Caki2 (cell line): ENCODE measurements at places on chromosomes 1 and 21. TPM values are rescaled to one million over a fixed set of nuclear protein-coding genes. Genes with fewer than 3 reads are reported as not detected.

APCS gene
- total RNA-seq: not detected in 2 replicates

- no peak for DNase-seq
These were observed 746 bp downstream of the MACF1 start for GRCh38 chr1:39205102-39205780.

ROR1 gene
- total RNA-seq: 0.41 and 3.4 TPM in 2 replicates

TUFT1 gene
- total RNA-seq: 4.2 and 5.8 TPM in 2 replicates

- DNase-seq: no peak
These were observed 35.3 kb upstream of the POFUT2 start for GRCh38 chr21:45322960-45323461.

- DNase-seq: no peak
These were observed 47.3 kb downstream of the GPR161 start for GRCh38 chr1:168089326-168089978.

DNA sequence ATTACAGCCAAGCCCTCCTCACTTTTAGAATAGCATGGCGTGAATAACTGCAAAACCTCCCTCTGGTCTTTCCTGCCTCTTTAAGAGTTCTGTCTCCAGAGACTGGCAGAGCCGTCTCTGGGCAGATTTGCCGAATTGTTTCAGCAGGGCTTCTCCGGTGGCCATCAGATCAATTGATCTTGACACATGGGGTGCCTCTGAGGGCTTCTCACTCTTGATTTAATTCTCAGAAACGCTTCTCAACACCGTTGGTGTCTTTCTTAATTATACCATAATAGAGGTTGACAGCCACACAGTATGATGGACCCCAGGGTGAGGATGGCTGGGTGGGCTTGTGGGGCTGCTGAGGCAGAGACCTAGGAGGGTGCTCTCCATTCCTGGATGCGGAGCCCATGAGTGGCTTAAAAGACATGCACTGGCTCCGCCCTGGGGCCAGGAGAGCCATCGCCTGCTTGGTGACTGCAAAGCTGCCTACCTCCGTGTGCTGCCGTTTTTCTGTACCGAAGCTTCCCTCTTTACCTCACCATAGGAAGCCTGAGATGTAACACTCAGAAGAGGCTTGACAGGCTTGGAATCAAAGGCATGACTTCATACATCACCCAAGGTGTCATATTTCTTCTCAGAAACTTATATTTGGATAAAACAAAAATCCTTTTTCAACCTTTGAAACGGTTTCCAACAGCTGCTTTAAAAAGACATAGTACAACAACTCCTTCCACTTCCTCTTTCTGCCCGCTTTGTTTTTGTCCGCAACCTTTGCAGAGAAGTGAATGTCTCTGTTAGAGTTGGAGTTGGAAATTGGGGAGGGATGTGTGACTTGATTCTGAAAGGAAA lies 82.9 kb downstream of the GALNT2 start:
- DNase-seq: no peak

DNA sequence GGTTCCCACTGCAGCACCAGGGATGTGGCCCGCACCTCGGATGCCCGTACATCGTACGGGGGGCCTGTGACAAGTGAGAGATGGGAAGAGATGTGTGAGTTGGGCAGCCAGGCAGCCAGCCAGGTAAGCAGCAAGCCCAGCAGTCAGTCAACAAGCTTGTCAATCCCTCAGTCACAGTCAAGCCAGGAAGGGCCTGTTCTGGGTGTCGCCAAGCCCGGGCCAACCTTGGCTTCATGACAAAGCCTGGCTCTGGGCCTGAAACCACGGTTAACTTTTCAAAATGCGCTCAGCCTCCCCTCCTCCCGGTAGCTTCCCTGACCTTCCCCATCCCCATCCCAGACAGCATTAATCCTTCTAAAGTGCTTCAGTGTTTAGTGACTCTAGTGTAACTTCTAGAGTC lies 31.8 kb downstream of the MYOM3 start:
- DNase-seq: no peak

IL19 gene
- total RNA-seq: not detected in 2 replicates

EDN2 gene
- total RNA-seq: 6.1 and 8.9 TPM in 2 replicates

GRCh38 chr1:21721295-21721985 lies 52.3 kb upstream of the RAP1GAP start:
- DNase-seq: peak; percentile 38

- DNase-seq: no peak
These were observed 33.5 kb downstream of the GPR137B start for GRCh38 chr1:236175642-236176336.

GRCh38 chr1:184860985-184861754 lies 106.5 kb upstream of the EDEM3 start:
- DNase-seq: no peak

GRCh38 chr1:11770011-11770410 lies 8.0 kb downstream of the C1orf167 start:
- no peak for DNase-seq

- no peak for DNase-seq
These were observed 114.4 kb upstream of the ZC3H12A start for GRCh38 chr1:37360011-37360410.

DNA sequence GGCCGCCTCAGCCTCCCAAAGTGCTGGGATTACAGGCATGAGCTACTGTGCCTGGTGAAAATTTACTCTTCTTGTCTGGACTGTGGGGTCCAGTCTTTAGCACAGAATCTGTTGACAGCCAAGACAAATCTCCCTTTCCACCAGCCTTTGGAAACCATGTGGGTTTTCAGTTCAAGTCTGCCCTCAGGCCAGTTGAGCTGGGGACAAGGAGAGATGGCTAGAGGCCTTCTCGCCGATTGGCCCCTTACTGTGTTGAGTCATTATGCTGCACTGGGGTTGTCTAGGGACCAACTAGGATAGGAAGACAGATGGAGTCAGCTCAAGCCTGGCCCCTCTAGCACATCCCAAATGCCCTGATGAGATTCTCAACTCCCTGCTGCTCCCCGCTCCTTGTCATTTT lies 8.6 kb upstream of the NKAIN1 start:
- DNase-seq: no peak

LCE3E gene
- total RNA-seq: not detected in 2 replicates

DNA sequence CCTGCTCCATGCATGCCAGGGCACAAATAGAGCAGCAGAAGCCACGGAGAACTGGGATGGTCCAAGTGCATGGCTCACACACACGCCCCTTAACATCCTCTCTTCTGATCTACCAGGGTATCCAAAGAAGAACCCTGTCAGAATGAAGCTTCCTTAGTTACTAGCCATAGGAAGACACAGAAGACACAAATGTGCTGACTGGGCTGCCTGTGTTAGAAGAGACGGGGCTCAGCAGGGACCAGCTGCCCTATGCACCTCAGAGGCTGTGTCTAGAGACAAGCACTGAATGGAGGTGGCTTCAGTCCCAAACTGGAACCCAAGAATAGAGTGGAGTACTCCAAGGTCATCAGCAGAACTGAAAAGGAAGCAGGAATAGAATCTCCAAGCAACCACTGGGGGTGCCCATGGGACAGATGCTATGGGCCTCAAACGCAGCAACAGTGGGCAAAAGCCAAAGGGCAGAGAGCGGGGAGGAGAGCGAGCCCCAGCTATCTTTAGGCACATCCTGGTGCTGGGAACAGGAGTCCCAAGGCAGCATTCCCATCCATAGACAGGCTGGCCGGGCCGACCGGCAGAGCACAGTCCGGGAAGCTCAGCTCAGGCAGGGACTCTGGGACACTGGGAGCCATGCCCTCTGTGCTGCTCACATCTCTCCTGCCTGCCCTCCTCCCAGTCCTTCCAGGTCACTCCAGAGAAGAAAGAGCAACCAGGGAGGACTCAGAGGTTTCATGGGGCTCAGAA lies 9.5 kb downstream of the SLC6A9 start:
- DNase-seq: no peak

DNA sequence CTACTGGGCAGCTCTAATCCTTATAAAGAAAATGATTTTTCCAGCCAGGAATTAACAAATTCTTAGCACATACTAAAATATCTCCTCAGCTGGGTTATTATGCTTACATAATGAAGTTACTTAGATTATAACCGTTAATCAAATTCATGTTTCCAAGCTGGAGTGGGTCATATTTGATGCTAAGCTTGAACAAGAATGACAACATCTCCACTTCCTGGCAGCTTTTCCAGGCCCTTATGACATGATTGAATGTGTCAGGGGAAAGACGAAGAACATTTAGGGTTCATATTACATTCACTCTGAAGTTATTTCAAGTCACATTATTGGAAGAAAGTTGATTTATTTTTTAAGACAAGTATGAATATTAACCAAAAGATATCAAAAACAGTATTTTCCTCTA lies 333.7 kb downstream of the PCP4 start:
- DNase-seq: no peak

DNA sequence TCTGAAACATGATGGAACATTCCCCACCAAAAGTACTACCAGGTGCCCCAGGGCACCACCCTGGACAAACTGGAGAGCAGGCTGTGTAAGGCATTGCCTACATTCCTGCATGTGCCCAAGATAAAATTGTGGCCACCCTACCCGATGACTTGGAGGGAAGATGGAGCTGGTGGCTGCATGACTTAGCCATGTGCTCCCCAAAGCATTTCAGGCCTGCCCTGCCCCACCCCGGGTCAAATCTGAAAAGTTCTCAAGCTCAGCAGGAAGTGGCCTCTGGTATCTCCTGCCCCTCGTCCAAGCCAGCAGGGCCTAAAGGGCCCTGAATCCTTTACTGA lies 8.5 kb downstream of the CD2 start:
- DNase-seq: no peak

LDLRAD1 gene
- total RNA-seq: not detected in 2 replicates

MATN1 gene
- total RNA-seq: not detected in 2 replicates

GRCh38 chr1:16724718-16725438 lies 15.4 kb upstream of the RNU1-4 start:
- no peak for DNase-seq

DNA sequence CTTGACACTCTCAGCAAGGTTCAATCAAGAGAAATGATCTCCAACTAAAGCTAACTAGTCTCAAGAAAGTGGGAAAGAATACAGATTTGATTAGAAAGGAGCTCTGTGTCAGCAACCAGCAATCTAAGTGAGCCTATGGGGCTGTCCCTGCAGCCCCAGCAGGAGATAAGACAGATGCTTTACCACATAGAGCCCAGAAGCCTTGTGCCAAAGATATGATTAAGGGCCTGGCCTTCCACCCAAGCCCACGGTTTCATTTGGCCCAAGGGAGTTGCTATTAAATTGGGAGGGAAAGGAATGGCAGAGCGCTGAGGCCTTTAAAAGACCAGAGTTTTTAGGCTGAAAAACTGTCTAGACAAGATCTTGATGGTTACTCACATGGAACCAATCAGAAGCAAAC lies 74.8 kb downstream of the HLCS start:
- no peak for DNase-seq

TAF1A gene
- 10.6 and 12.2 TPM in 2 replicates for total RNA-seq

- no peak for DNase-seq
These were observed 111.3 kb upstream of the SLC44A3 start for GRCh38 chr1:94708811-94709210.

DNA sequence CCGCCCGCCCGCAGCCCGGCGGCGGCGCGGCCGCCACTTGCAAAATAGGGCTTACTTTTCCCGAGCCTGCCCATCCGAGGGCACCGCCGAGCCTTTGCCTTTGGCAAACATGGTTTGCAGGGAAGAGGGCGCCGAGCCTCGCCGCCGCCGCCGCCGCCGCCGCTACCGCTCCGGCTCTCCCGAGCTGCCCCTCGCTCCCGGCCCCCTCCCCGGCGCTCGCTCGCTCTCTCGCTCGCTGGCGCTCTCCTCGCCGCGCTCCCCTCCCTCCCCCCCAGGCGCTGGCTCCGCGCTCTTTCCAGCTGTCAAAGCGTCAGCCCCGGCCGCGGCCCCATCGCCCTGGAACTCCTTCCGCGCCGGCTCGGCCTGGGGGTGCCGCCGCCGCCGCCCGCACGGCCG lies 298 bp downstream of the SSBP3 start:
- DNase-seq: no peak

ANGPTL7 gene
- not detected in 2 replicates for total RNA-seq

DNA sequence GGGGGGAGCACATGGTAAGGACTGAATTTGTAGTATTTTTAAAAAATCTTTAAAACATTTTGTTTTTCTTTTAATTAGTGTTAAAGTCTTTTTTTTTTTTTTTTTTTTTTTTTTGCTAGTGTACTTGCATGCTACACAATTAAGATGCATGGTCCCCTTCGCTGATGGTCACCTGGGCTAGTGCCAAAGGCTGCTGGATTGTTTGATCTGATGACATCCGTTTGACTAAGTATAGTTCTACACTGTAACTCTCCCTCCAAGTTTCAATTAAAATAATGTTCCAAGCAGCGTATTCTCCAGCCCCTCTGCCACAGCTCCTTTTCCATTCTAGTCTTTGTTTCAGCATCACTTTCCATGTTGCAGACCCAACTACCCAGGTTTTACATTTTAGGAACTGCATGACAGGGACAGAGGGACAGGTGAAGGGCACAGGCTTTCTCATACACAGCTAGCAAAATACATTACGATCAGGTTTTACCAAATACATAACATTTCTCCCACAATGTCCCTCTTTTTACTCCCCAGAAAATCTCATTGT lies 852 bp upstream of the RAVER2 start:
- peak; percentile 2 for DNase-seq

DNA sequence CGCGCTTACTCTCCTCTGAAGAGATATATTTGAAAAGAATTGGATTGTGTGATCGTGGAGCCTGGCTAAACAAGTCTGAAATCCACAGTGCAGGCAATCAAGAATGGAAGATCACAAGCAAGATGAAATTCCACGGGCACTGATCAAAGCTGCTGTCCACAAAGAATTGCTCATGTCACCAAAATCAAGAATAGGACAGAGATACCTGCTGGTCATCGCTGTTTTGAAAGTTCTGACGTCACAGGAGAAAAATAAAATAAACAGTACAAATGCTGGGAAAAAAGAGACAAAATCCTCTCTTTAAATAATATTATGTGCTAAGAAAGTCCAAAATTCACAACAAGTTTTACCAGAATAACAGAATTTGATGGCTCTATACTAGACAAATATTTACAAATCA lies 12.0 kb upstream of the DESI2 start:
- no peak for DNase-seq

A3GALT2 gene
- not detected in 2 replicates for total RNA-seq
